ENCODE measurements at places on chromosomes 5 and 9.

DNA sequence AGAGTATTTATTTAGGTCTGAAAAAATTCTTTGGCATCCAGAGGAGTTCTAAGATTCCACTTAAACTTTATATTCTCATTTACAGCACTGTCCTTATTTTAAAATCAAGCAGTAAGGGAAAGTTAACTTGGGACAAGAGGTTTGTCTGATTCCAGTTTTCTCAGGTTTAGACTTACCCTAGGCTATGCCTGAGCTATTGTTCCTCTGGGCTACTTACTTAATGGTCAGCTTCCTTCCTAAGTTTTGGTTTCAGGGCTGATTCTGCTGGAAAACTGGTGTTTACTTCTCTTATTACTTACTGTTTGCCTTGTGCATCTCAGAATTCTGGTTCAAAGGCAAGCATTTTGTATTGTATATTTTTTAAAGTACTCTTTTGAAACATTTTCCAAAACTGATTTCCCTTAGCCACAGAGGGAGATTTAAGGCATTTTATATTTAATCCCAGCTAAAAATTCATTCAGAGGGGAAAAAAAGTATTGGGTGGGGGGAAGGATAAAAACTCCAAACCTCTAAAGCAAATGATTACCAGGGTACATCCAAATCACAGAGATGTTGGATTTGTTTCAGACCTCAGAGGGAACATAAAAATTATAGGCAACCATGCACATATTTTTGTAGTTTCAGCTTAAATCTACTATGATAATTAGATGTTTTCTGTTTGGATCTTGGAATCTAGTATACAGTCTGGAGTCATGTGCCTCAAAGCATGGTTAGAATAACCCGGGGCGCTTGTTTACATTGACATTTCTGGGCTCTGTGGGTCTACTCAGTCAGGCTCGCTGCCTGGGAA lies 290.0 kb downstream of the ARHGAP26 start:
- H3K36me3 ChIP-seq = no peaks in the 10 kb centered on the region
- H3K27ac ChIP-seq = peak overlapping the region; percentile 18
- no peak overlapping the region for H3K4me3 ChIP-seq
- no peaks in the 10 kb centered on the region for H3K27me3 ChIP-seq
- peaks cover 4% of the 10 kb centered on the region for H3K4me1 ChIP-seq

- no peaks in the 10 kb centered on the region for H3K27me3 ChIP-seq
- H3K36me3 ChIP-seq = no peaks in the 10 kb centered on the region
- H3K27ac ChIP-seq = peak overlapping the region; percentile 68
- peak; percentile 59 for DNase-seq
Measured at GRCh38 chr9:106697750-106698502, 165.0 kb upstream of the ZNF462 start.

- no peak for DNase-seq
- H3K4me3 ChIP-seq = no peak overlapping the region
- no peaks in the 10 kb centered on the region for H3K27me3 ChIP-seq
- H3K36me3 ChIP-seq = peaks cover 66% of the 10 kb centered on the region
- H3K27ac ChIP-seq = no peak overlapping the region
- peaks cover 21% of the 10 kb centered on the region for H3K4me1 ChIP-seq
Measured at GRCh38 chr9:128908372-128908771, 12.4 kb upstream of the PHYHD1 start.

GRCh38 chr9:127450243-127450760 lies 904 bp downstream of the RPL12 start:
- H3K36me3 ChIP-seq = peaks cover 50% of the 10 kb centered on the region
- peak overlapping the region; percentile 89 for H3K27ac ChIP-seq
- H3K4me1 ChIP-seq = peaks cover 29% of the 10 kb centered on the region
- H3K27me3 ChIP-seq = no peaks in the 10 kb centered on the region
- H3K4me3 ChIP-seq = peak overlapping the region; percentile 96

DNA sequence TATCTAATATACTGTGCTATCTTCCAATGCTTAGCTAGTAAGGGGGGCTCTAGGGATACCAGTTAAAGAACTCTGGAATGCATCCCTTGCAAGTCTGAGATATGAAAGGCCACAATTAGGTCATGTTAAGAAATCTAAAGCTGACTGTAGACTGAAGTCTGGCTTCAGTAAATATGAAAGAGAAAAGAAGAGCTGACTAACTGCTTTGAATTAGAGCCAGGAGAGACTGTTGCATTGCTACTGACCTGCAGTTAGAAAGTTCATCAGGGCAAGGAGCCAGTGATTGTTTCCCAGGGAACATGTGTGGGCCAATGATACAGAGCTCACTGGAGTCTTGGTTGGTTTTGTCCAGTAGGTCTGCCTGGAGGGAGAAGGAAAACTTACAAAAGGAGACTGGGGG lies 472.1 kb upstream of the TNC start:
- H3K4me1 ChIP-seq = no peaks in the 10 kb centered on the region
- no peaks in the 10 kb centered on the region for H3K27me3 ChIP-seq
- DNase-seq = no peak
- no peak overlapping the region for H3K4me3 ChIP-seq
- H3K36me3 ChIP-seq = no peaks in the 10 kb centered on the region

DNA sequence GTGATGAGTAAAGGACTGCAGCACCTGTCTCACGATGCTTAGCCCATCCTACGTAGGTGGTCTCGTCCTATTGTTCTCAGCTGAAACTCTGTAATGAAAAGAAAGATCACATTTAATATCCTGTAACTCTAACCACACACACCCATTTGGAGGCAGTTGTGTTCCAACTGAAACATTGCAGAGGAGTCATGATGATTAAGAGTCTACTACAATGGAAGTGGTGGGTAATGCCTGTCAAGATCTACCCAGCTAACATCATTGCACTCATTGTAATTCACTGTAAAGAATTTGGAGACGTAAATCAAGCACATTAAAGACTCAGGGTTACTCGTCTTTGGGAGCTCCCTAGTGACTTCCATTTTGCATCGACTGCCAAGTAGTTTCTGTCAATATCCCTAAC lies 106.0 kb upstream of the PTPN3 start:
- peaks cover 7% of the 10 kb centered on the region for H3K4me1 ChIP-seq
- no peaks in the 10 kb centered on the region for H3K36me3 ChIP-seq
- no peak overlapping the region for H3K4me3 ChIP-seq
- no peak for DNase-seq
- H3K27me3 ChIP-seq = no peaks in the 10 kb centered on the region
- no peak overlapping the region for H3K27ac ChIP-seq

DNA sequence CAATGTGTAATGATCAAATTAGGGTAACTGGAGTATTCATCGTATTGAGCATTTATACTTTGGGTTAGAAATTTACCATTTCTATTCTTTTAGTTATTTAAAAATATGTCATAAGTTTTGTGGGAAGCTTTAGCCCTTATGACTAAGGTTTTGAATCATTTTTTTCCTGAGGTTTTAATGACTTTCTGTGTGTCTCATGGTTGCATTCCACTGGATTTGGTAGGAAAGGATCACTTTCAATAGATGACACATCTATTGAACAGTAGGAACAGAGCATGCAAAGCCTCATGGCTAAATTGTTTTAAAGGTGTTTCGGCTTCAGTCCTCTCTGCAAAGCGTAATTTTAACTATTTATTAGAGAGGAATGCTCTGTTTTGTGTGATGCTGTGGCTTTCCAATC lies 512.4 kb upstream of the CHD1 start:
- H3K27ac ChIP-seq = no peak overlapping the region
- H3K36me3 ChIP-seq = no peaks in the 10 kb centered on the region
- H3K27me3 ChIP-seq = no peaks in the 10 kb centered on the region
- DNase-seq = no peak
- no peaks in the 10 kb centered on the region for H3K4me1 ChIP-seq

DNA sequence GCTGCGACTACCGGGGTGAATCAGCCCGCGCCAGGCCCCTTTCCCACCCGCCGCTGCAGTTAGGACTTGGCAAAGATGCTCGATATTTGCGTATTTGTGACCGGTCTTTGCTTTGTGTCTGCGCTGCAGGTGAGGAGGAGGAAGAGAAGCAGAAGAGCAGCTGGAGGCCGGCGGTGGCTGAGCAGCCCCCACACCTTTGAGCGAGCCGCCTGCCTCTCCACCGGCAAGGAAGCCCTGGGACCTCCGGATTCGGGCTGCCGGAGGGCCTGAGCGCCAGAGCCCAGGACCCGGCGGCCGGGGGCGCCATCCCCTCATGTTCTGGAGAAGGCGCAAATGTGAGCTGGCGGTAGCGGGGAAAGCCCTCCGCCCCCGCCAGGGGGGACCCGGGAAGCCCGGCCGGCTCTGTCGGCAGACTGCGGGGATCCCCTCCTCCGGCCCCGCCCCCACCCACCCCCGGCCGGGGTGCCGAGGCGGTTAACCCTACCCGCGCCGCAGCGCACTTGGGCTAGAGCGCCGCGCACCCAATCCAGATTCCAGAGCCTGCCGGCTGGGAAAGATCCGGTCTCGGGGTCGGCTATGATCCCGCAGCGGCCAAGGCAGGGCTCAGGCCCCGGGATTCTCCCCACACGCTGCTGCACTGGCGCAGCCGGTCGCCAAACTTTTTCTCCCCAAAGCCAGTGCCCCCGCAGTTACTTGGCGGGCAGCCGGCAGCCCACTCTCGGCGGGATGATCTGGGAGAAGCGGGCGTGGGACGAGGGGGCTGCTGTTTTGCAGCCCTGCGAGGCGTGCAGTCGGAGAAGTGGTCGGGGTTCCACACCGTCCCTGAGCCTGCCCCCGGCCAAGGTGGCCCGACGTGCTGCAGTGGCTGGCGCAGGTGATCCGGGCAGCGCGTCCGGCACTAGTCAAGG lies 800 bp upstream of the KCNN2 start:
- H3K27ac ChIP-seq = peak overlapping the region; percentile 91
- peak; percentile 94 for DNase-seq
- H3K27me3 ChIP-seq = peaks cover 17% of the 10 kb centered on the region
- peaks cover 21% of the 10 kb centered on the region for H3K4me1 ChIP-seq

DNA sequence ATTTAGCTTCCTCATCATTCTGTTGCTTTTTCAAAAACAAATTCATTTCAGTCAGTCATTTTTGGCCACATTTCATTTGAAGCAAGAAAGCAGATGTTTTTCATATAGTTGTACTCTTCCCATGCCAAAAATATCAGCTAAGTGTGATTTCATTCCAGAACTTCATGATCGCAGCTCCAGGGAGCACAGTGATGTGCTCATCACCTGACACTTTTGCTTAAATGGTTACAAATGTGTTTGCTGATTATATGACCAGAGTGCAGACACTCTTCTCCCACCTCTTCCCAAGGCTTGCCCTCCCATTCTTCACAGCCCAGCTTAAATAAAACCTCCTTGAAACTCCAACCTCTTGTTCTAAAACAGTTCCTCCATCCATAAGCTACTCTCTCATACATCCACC lies 32.6 kb downstream of the GABRB2 start:
- H3K4me3 ChIP-seq = no peak overlapping the region
- H3K27me3 ChIP-seq = no peaks in the 10 kb centered on the region
- DNase-seq = no peak

- no peaks in the 10 kb centered on the region for H3K36me3 ChIP-seq
- H3K27ac ChIP-seq = no peak overlapping the region
- no peak overlapping the region for H3K4me3 ChIP-seq
- DNase-seq = no peak
- no peaks in the 10 kb centered on the region for H3K4me1 ChIP-seq
Measured at GRCh38 chr9:3506164-3506563, 19.6 kb downstream of the RFX3 start.

GRCh38 chr5:159902444-159903121 lies 13.7 kb upstream of the ADRA1B start:
- H3K27ac ChIP-seq = no peak overlapping the region
- H3K36me3 ChIP-seq = no peaks in the 10 kb centered on the region
- H3K4me1 ChIP-seq = peaks cover 4% of the 10 kb centered on the region
- H3K27me3 ChIP-seq = no peaks in the 10 kb centered on the region

DNA sequence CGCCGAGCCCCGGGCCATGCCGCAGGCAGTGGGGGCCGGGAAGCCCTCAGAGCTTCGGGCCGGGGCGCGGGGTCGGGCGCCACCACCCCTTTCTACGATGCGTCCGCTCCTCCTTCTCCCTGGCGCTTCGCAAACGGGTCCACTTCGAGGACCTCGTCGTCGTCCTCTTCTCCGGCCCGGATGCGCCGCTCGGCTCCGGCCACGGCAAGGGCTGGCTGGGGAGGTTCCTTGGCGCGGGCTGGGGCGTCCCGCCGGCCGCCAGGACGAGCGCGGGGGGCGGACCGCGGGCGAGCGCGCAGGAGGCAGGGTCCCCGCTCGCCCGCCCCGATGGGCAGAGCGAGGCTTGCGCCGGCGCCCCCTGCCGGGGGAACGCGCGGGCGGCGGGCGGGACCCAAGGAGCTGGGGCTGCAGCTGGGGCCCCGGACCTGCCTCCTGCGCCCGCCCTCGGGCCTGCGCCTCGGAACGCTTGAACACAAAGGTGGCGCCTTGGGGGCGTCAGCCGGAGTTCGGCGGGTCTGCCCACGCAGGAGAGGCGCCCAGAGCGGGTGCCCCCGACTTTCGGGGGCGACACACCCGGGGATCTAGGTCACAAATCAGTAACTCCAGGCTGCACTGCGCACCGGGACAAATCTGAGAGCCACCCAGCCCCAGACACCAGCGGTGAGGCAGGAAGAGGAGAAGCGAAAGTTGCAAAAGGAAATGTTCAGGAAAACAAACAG lies at the start of gene ROR2:
ROR2 (minus strand) TSS at position 283 of the 719 bp plus-strand sequence.
- no peaks in the 10 kb centered on the region for H3K36me3 ChIP-seq
- DNase-seq = no peak
- peaks cover 25% of the 10 kb centered on the region for H3K4me1 ChIP-seq
- H3K27me3 ChIP-seq = peaks cover 43% of the 10 kb centered on the region
- peak within 1 kb of the TSS; percentile 47 for H3K4me3 ChIP-seq
